ENCODE measurements at places on chromosomes 7 and 10. TPM values are rescaled to one million over a fixed set of nuclear protein-coding genes. Genes with fewer than 3 reads are reported as not detected.
A peak's percentile ranks its signal among the peaks of the same experiment; 100 is the strongest.

DNA sequence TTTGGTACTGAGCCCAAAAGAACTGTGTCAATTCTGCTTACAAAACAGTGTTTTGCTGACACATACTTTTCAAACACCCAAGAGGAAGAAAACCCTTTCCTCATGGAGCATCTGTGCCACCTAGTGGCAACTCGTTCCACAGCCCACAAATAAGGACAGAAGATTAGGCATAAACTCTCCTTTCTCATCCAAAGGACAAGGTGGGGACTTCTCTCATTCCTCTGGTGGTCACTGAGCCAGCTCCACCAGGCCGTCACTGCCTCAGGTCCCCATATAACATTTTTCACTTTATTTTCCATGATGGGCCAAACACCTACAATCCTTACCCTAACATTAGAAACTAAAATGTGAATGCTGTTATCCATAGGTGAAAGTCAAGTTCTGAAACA is 76.9 kb downstream of the RNF216 start:
- DNase-seq, result peak; percentile 89

DNA sequence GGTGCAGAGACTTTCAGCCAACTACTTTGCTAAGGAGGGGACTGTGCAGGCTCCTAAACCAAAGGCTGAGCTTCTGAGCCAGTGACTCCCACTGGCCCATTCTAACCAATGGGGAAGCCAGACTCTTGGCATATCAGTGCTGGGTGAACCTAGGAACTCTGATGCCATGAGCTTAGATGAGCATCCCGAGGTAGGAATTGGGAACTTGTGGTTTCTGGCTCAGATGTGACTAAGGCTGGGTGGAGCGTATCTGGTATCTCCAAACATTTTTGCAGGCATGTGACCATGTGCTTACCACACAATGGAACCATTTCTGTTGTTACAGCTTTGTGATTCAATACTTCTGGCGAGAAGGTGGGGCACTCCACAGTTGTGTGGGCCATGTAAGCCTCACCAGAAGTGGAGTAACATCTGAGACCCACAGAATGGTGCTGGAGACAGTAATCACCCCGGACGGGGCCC is 2.5 kb upstream of the AVPI1 start:
- no peak for DNase-seq

Gene LZTS2
- 82.1 TPM for total RNA-seq

- DNase-seq, result no peak
Measured at GRCh38 chr7:5231116-5231515, 41.1 kb downstream of the WIPI2 start.

DNA sequence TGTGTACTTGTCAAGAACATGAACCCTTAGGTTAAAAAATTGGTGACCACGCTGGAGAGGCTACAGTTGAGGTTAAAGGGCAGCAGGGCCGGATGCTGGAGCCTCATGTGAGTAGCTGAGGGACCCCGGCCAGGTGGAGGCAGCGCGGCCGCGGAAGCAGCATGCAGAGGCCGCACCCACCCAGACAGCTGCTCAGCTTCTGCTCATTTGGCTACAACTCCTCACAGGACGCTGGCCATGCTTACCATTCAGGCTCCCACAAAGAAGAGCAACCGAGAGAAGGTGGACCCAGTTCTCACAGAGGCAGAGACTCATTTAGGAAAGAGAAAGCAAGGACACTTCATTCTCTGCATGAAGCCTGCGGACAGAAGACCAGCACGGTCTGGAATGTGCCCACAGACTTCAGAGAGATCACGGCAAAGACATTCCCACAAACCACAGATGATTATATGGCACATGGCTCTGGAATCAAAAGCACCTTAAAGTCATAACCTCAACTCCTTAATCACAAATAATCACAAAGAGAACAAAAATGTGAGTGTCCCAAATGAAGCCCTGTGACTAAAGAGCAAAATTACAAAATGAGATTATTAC is 94.4 kb downstream of the VOPP1 start:
- DNase-seq, result no peak
